Stimulated activated naive CD4-positive, alpha-beta T cell (primary cell): ENCODE measurements at places on chromosomes 7 and 10.
A peak's percentile ranks its signal among the peaks of the same experiment; 100 is the strongest.

GRCh38 chr10:13528875-13529713 lies at the start of gene BEND7:
Gene BEND7 (minus strand): TSS chr10:13529014. CDS start chr10:13528533, 481 bp downstream.
- no peak for DNase-seq

GRCh38 chr7:146764458-146764857 lies 647.9 kb downstream of the CNTNAP2 start:
- no peak for DNase-seq

DNA sequence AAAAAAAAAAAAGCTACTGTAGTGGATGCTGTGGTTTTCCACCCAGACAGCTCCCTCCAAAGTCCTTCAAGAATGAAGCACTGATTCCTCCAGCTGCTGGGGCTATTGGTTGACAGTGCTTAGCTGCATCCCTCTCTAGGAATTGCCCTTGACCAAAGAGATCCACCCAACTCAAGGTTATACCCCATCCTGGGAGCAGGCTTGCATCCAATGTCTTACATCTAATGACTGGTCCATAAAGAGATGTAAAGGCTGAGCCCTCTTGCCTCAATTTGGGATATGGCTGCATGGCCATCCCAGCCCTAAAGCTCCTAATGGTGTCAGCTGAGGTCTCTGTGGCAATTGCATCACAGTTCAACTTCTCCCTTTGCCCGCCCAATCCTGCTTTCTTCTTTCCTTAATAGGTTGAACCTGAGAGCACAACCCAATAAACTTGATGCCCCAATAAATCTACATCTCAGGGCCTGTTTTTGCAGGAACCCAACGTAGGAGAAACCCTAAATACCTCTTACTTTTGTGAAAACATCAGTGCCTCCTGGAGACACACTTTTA lies 4.4 kb downstream of the GPR37 start:
- no peak for DNase-seq

DNA sequence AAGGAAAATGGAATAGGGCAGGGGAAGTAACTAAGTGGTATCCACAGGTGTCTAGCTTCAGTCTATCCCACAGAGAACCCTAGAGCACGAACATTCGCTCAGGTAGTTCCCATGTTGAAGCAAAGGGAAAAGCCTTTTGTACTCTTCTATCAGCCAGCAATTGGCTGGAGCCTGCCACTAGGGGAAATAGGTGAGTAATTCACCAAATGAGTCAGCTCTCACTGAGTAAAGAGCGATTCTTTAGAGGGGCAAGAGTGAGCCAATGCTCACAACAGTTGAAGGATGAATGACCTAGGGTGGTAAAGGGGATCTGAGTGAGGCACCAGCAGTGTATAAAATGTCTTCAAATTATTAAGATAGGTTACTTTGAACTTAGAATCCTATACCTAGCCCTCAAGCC lies 94.1 kb upstream of the ZNF800 start:
- no peak for DNase-seq

DNA sequence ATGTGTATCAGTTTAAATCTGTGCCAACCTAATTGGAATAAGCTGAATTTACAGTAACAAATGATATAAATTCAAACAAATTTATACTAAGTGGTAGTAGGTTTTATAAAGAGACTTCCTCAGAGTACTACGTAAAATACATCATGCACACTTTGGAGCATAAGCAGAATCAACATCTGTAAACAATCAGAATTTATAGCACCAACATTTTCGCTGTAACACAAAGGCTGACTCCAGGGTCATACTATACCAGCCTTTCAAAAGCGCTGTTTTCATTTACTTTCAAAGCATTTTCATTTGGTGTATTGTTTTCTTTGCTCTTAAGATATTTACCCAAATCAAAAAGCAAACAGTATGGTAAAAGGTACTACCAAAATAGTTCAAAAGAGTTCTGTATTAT lies 29.3 kb upstream of the TMEM168 start:
- no peak for DNase-seq

DNA sequence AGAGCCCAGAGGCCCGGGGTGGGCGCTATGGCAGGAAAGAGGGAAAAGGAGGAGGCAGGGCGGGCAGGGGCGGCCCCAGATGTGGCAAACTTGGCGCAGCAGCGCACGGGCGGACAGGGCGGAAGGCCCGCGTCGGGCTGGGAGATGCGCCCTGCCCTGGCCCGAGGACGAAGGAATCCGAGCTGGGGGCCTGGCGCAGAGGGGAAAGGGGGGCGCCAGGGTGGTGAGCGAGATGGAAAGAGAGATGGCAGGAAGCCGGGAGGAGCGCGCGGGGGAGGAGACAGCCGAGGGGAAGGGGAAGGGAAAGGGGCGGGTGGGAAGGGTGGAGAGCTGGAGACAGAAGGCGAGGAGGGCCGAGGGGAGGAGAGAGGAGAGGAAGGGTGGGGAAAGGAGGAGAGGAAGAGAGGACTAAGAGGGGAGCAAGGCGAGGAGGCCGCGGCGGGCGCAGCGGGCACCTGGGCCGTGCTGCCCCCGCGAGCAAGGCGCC lies at the start of gene MARVELD1:
MARVELD1 (plus strand) TSS at position 392 of the 487 bp plus-strand sequence. CDS start 147 bp downstream, outside the sequence.
- no peak for DNase-seq

DNA sequence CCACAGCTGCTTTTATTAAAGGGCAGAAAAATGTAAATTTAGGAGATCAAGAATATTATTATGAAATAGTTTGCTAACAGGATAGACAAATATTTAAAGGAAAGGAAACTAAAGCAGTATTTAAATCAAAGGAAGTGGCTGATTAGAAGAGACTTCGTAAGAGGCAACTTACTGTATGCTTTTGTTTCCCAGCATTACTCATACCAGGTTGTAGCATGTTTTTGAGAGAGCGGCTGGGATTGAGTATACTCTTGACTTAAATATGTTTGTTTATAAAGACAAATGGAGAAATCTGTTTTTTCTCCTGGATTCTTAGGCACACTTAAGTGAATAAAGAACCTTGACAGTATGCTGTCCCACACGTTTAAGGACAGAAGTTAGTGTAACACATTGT lies 293.7 kb downstream of the ZNF248 start:
- no peak for DNase-seq

DNA sequence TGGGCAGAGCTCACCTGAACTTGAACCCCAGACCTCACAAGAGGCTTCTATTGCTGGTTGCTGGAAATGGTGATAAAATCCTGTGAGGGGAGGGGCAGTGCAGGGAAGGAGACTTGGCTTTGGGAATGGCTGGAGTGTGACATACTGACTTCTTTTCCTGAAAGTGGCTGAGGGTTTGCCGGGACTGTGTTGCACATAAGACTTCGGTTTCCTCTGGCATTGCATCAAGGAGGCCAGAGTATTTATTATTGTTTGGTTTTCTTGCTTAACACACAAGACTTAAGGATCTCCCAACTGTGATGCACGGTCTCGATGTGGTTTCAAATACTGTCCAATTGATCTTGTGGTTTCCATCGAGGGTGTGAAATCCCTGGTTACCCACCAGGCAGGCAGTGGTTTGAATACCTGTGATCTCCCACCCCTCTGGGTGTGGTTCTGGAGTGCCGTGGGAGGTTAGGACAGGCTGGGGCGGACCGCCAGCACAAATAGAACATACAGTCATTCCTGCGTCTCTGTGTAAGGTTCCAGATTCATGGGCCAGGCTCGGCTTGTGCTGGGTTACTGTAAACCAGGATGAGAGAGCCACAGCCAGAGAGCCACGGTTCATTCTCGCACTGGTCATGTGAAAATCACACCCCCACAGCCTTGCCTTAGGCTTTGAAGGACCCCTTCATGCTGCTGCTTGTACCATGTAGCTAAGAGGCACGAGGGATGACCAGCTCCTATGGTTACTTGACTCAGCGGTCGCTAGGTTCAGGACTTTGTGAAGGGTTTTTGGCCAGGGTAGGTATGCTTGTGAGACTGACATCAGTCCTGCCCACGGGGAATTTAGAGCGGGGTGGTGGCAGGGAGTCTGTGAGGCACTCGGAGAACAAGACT lies 39.2 kb downstream of the WBP1L start:
- DNase-seq: no peak

- no peak for DNase-seq
Observed at GRCh38 chr10:58796824-58797223, 284.2 kb downstream of the BICC1 start.

- DNase-seq: no peak
Observed at GRCh38 chr10:30857803-30858202, 173.9 kb downstream of the ZNF438 start.

GRCh38 chr10:132547421-132547861 lies 9.9 kb downstream of the INPP5A start:
- no peak for DNase-seq

- no peak for DNase-seq
Observed at GRCh38 chr10:75293446-75293820, 57.7 kb upstream of the COMTD1 start.

DNA sequence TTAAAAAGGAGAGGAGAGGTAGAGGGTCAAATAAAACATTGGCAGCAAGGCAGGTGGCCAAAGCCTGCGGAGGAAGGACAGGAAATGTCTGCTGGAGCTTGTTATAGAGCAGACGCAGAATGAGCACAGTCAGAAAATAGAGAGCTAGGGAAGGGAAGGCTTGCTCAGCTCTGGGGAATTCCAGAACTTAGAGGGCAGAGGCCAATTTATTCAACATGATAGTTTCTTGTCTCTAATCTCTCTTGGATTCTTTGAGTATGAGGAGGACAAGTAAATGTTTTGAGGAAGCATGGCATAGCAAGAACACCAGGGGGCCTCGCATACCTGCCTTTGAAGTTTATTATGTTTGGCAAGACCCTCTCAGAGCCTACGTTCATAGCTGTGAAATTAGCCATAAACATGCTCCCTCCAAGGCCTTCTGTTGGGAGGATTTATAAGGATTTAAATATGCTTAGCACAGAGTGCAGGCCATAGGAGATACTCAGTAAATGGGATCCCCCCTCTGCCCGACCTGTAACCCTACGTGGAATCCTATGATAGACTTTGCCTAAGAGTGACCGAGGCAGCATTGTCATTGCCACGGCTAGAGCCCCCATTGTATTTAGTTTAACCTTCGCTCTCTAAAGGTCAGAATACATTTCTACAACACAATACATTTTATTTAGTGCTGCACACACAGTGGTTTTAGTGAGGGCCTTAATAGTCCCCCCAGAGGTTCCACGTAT lies 293.9 kb downstream of the CCDC3 start:
- DNase-seq: no peak

- no peak for DNase-seq
Observed at GRCh38 chr7:41750661-41751540, 48.0 kb upstream of the INHBA start.

GRCh38 chr7:64885520-64886240 lies 17.4 kb upstream of the ZNF273 start:
- DNase-seq: no peak

- DNase-seq: no peak
Observed at GRCh38 chr7:142158736-142159496, 47.4 kb downstream of the MGAM2 start.

GRCh38 chr7:41809940-41810576 lies 107.2 kb upstream of the INHBA start:
- no peak for DNase-seq

GRCh38 chr7:148485618-148486017 lies 104.9 kb upstream of the C7orf33 start:
- no peak for DNase-seq

- no peak for DNase-seq
Observed at GRCh38 chr10:75355706-75356105, 45.9 kb downstream of the ZNF503 start.

DNA sequence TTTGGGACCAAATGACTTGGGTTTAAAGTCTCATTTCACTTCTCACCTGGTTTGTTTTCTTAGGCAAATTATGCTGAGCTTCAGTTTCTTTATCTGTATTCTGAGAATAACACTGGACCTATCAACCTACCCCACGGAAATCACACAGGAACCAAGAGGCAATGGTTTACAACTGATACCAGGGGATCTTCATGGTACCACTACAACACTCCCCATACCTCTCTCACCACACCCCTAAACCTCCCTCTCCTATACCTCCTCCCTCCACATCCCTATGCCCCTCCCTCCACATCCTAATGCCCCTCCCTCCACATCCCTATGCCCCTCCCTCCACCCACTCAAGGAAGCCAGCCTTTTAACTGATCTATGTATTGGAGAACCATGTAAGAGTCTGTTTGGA lies 9.9 kb downstream of the FAM204A start:
- no peak for DNase-seq

- DNase-seq: no peak
Observed at GRCh38 chr10:123645615-123646014, 20.5 kb upstream of the GPR26 start.

DNA sequence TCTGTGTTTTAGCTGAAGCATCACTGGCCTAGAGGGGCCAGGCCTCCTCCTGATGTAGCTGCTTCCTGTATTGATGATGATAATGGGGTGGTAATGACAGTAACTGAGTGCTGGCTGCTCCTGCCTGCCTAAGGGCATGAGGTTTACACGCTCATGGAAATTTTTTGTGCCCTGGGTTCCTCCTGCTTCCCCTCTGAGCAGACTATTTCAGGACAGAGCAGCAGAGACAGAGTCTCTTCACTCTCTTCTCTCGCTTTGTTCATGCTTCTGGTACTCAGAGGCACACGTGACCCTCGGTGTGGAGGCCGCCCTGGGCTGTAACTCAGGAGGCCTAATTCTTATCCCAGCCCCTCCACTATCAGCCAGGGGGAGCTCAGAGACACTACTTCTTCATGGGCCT lies 27.9 kb downstream of the LRRC20 start:
- no peak for DNase-seq

- no peak for DNase-seq
Observed at GRCh38 chr7:148434181-148434757, 156.3 kb upstream of the C7orf33 start.

GRCh38 chr7:100799037-100799896 lies 28.1 kb downstream of the EPHB4 start:
- peak; percentile 39 for DNase-seq

DNA sequence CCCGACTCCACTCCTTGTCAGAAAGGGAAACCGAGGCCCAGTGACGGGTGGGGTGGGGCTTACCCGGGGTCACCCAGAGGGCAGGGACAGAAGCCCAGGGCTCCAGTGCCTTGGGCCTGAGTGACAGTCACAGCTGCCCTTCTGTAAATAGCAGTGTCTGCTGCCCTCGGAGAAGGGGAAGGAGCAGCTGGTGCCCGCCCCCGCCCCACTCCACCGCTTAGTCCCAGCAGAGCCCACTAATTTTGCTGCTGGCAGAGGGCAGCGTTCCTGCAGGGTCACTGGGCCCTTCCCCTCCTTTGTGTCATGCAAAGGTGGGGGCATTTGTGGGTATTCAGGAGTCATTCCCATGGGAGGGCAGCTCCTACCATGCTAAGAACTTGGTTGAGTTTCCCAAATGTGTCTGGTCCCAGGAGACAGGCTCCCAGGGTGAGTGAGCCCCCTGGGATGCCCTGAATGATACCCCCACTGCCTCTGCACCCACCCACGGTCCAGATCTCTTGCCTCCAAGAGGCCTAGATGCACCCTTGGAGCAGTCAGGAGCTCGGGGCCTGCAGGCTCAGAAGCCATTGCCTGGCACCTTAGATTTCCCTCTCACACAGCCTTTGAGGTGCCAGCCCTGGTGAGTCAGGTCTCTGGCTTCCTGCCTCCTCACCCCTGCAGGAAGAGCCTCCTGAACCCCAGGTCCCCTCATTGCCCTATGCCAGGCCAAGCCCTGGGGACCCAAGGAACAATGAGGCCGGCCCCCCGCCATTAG lies 17.2 kb downstream of the SH2B2 start:
- no peak for DNase-seq

DNA sequence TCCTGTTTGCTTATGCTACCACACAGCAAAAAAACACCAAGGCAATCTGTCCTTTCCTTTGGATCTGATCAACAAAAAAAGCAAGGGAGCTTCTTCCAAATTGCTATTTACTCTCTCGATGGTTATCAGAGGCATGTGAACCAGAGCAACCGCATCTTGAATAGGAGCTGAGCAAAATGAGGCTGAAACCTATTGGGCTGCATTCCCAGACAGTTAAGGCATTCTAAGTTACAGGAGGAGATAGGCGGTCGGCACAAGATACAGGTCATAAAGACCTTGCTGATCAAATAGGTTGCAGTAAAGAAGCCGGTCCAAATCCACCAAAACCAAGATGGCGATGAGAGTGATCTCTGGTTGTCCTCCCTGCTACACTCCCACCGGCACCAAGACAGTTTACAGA lies 76.8 kb upstream of the FRMD4A start:
- no peak for DNase-seq
